ENCODE measurements at places on chromosomes 6 and 20. TPM values are rescaled to one million over a fixed set of nuclear protein-coding genes. Genes with fewer than 3 reads are reported as not detected.

- DNase-seq: no peak
Observed at GRCh38 chr20:61883857-61884393, 181.8 kb downstream of the TAF4 start.

SLC9A8 gene
- total RNA-seq: 11.7 TPM

- DNase-seq: peak; percentile 22
Observed at GRCh38 chr20:5806457-5807263, 56.5 kb downstream of the SHLD1 start.

DNA sequence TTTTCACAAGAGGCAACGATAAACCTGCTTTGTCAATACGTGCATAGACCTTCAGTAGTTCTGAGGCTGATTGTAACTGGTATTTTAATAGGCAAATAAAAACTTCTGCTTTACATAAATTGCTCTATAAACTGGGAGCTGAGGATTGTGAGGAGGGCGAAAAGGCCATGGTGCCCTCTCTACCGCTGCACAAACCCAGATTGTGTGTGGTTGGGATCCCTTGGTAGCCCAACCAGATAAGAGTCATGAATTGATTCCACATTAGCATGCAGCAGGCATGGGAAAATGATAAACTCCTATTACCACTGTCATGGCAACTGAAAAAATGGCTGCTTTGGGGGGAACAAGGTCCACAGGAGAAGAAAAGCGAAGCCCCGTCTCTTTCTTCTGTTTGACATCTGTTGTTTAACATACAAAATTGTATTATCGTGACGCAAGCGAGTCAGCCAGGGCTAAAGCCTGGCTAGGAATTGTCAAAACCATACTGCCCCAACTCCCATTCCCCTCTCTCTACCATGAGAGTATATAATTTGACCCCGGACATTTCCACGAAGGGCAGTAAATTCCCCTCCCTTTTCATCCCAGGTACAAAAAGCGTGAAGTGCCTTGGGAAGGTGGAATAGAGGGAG lies 157.8 kb upstream of the SALL4 start:
- no peak for DNase-seq

- DNase-seq: peak; percentile 91
Observed at GRCh38 chr20:62370115-62370806, 3.1 kb upstream of the LAMA5 start.

DNA sequence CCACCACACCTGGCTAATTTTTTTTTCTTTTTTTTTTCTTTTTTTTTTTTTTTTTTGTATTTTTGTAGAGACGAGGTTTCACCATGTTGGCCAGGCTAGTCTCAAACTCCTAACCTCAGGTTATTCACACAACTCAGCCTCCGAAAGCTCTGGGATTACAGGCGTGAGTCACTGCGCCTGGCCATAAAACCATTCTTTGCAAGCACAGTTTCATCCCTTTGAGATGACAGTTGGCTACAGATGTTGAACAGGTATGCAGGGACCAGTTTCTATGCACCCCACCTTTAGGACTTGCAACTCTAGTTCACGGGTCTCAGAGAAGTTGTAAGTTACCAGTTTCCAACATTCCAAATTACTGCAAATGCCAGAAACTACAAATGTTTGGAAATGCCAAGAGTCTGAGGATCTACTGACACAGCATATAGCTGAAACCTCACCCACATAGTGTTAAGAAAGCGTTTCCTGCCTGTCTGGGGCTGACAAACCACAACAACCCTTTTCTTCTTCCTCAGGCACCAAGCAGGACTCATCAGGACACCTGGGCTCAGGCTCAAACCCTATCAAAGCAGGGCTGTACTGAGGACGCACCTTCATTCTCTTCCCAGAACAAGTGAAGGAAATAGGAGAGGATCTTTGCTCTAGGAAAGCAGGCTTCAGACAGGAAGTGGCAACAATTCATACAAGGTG lies 22.9 kb downstream of the ARHGAP18 start:
- DNase-seq: no peak

DNA sequence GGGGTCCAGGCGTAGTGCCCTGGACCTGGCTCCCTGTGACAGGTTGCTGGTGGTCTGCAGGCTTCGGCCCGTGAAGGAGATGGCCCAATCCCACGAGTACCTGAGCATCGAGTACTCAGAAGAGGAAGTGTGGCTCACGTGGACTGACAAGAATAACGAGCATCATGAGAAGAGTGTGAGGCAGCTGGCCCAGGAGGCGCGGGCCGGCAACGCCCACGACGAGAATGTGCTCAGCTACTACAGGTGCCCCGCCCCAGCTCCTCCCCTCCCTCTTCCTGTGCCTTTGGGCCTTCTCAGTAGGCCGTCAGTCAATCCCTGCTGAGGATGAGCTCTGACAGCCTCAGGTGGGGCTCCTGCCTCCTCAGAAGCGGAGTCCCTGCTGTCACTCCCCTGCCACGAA lies 42.6 kb downstream of the UQCC2 start:
- DNase-seq: peak; percentile 76

GMDS gene
- 21.0 TPM for total RNA-seq

DNA sequence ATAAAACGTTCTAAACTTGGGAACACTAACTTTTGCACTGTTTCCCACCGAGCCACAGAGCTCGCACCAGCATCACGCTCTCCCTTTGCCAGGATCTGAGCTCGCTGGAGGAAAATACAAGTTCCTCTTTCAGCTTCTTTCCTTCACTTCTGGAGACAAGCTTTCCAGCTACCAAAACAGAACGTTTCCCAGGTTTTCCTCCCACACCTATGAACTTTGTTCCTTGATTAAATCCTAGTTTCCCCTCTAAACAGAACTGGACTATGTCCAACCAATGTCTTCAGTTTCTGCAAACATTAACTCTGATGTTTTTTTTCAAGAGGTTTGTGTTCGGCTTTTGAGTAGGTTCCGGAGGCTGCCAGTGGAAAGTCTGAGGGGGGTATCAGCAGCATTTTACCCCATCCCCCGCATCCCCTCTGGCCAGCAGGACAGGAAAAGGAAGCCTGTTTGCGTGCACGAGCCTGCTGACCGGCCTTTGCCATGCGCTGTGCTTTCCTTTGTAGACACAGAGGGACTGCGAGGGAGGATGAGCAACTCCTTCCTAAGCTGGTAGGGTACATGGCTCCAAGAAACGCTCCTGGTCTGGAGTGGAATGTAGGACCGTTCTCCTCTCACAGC lies 135.5 kb downstream of the LY86 start:
- DNase-seq: peak; percentile 43

DEFB114 gene
- not detected for total RNA-seq

DNA sequence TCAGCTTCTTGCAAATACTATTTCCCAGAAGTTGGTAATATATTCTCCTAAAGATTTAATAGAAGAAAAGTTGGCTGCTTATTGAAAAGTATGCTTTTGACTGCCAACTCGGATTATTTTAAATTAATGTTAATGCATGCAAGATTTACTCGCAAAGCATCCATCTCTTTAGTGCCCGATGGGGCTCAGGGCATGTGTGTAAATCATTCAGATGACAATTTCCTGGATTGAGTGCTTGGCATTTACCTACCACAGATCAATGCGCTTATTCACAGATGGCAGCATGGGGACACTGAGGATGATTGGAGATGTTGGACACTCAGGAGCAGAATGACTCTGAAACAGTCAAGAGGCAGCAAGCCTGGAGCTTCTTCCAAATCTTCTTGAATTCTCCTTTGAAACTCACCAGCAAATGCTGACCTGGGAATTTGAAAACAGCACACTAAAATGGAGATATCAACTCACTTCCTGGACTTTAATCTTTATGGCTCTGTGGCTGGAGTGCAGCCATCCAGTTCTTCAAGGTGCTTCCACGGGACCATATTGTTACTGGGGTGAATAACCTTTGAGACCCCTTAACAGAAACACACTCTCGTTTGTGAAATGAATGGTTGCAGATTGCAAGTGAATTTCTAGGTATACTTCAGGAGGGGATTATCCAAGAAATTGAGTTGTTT lies 34.1 kb upstream of the TIAM2 start:
- DNase-seq: no peak

HLA-DRB5 gene
- total RNA-seq: not detected

TAP2 gene
- 90.5 TPM for total RNA-seq

DNA sequence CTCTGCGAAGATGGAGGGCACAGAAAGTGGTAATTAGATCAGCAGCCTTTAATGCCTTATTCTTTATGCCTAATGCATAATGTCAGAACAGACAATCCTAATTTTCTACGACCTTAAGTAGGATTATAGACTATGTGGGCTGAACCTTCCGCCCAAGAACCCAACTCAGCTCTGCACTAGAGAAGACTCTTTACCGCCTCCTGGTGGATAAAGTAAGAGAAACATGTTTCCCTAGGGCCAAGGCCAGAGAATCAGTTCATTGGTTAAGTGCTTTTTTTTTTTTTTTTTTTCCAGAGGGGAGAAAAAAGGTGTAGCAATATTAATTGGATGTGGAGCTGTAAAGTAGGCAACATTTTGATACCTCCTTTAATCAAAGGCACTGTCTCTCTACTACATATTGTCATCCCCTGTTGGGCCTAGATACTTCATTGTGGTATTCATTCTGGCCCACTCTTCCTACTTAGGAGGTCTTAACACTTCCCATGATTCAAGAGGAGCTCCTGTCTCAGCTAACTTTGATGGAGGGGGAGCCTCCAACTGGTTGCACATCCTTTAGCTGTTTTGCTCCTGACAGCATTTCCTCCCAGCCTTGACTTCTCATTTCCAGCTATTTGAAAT lies 124.9 kb upstream of the NRN1 start:
- DNase-seq: peak; percentile 70

Data from PC-3 (cell line).